ENCODE measurements at places on chromosomes 11 and 22. TPM values are rescaled to one million over a fixed set of nuclear protein-coding genes. Genes with fewer than 3 reads are reported as not detected.

DNA sequence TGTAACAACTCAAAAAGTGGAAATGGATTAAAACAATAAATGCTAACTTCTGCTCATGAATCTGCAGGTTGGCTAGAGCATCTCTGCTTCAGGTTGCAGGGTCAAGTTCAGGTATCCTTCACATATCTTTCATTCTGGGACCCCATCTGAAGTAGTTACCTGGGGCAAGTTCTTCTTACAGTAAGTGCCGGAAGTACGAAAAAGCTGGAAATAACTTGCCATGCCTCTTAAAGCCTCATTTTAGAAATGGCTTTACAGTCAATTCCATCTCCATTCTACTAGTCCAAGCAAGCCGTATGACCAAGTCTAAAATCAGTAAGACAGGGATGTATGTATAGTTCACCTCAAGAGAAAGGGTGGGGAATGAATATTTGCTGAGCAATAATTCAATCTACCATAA is 93.7 kb downstream of the FCHSD2 start:
- ATAC-seq = no peak

GRCh38 chr11:63621071-63621470 is 6.8 kb upstream of the PLAAT3 start:
- no peak for ATAC-seq

DNA sequence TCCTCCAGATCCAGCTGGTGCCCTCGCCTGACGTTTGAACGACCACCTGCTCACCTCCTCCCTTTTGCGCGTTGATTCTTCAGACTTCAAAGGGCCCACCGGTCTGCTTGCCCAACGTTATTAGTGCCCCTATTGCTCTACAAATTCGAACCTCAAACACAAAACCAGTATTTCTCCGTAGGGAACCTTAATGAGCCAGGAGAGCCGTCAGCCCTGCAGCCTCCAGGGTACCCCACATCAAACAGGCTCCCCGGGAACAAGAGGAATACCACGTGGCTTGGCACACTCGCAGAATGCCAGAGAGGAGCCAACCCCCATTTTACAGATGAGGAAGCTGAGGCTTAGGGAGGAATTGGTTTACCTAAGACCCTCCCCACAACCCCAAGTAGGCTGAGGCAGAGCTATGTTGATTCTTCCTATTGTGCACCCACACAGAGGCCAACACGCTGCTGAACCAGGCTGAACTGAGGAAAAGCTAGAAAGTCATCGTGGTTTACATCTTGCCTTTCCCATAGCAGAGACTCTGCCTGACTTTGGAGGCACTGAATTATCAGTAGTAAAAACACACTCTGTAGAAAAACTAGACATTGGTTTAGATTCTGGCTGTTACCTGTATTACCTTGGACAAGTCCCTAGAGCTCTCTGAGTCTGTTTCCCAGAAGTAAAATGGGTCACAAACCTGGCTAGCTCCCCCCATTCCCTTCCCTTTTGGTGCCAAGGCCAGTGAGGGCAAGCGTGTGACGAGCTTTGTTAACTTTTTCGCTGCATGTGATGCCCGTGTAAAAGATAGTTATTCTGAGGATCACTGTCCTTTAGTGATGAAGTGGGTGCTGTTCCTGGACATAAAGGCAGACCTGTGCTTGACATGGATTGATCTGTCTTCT is 764 bp downstream of the TKFC start:
- no peak for ATAC-seq

- ATAC-seq = no peak
Observed at GRCh38 chr11:115709297-115709696, 205.1 kb upstream of the CADM1 start.

DNA sequence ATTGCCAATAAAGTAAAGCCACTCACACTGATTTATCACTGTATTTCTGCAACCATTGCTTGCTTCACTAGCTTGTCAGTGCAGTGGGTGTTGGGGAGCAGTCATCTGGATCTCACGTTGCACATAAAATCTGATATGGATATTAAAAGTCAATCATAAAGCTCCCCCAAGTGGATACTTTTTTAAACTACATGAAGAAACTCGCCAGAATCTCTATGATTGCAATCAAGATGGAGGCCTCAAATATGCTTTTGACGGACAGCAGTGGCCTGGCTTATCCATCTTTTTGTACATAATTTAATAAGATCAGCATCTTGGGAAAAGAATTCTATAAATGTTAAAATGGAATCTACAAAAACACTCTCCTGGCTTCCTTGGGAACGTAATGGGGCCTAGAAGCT is 137.7 kb downstream of the WT1 start:
- peak; percentile 94 for ATAC-seq

- ATAC-seq = peak; percentile 84
Observed at GRCh38 chr11:108112057-108112456, 9.3 kb upstream of the ACAT1 start.

GRCh38 chr11:86192519-86193257 is 51.9 kb upstream of the EED start:
- no peak for ATAC-seq

DNA sequence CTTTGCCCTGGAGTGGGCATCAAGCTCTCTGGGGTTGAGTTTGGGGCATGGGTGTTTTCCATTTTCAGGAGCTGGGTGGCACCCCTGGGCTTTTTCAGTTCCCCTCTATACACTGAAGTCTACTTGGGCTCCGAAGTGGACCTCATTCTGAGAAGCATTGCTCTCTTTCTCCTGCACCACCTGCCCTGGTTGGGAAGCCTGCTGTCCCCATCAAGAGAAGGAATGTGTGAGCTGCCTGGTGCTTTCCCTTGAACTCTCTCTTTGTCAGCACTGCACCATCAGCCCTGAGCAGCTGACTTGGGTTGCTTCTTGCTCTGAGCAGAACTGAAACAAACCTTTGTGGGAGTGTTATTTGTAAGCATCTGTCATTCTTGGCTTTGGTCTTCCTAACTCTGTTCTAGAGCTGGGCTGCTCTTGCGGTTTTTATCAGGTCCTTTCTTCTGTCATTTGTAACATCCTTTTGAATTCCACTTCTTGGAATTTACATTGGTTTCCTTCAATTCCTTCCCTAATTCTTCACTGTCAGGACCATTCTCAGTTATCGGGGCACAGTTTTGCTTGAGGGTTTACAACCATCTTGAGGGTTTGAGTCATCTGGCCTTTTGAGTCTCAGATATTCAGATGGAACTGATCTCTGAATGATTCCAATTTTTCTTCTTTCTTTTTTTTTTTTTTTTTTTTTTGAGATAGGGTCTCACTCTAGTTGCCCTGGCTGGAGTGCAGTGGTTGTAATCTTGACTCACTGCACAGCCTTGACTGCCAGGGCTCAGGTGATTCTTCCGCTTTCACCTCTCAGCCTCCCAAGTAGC is 20.5 kb downstream of the UBE2L3 start:
- peak; percentile 43 for ATAC-seq

DNA sequence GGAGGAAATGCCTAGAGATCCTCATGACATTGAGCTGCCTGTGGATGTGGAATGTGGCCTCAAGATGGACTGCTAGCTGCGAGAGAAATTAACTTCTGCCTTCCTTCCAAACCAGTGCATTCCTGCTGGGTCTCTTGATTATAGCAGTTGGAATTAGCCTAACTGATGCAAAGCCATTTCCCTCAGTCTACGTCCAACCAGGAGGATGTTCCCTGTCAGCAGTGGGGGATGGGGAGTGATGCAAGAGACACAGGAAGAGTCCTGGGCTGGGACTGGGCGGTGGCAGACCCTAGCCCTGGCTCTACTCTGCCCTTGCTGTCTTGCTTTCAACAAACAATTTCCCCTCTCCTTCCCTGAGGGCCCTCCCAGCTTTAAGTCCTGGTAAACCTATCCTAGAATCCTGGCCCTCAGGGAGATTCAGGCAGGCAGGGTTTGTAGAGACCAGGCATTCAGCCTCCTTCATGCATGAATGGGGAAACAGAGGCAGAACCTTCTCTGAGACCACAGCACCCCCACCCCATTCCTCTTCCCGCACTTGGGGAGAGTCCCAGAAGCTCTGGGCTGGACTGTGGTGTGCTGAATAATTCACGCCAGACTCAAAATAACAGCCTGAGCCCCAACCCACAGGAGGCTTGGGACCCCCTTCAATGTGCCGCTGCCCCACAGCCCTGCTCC is 17.0 kb downstream of the C11orf96 start:
- peak; percentile 17 for ATAC-seq

GRCh38 chr11:102734650-102735049 is 9.9 kb upstream of the MMP8 start:
- no peak for ATAC-seq

GRCh38 chr11:79185351-79185750 is 255.5 kb downstream of the TENM4 start:
- ATAC-seq = no peak

DNA sequence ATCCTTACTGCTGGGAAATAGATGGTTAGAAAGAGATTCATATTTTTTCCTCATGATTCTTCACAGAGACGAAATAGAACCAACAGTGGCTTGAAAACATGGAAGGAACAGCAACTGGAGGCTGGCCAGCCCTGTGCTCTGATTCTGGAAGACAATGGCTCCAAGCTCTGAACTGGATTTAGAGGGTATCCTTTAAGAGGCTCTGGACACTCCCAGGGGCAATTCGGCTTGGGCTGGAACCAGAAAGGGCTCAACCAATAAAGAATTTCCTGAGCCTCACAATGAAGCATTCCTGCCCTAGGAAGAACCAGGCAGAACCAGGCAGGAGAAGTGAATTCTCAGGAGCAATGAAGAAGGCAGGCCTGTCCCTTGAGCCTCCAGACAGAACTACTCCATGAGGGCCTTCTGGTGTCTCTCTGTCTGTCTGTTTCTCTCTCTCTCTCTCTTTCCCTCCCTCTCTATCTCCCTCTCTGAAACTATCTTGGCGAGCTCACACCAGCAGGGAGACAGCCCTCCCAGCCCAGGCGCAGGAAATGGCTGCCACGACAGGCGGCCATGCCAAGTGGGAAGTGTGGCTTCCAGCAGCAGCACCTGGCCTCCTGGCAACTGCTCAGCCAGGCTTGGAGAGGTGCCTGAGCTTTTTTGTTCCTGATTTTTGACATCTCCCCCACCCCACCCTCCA is 93.3 kb downstream of the RCN1 start:
- no peak for ATAC-seq

DNA sequence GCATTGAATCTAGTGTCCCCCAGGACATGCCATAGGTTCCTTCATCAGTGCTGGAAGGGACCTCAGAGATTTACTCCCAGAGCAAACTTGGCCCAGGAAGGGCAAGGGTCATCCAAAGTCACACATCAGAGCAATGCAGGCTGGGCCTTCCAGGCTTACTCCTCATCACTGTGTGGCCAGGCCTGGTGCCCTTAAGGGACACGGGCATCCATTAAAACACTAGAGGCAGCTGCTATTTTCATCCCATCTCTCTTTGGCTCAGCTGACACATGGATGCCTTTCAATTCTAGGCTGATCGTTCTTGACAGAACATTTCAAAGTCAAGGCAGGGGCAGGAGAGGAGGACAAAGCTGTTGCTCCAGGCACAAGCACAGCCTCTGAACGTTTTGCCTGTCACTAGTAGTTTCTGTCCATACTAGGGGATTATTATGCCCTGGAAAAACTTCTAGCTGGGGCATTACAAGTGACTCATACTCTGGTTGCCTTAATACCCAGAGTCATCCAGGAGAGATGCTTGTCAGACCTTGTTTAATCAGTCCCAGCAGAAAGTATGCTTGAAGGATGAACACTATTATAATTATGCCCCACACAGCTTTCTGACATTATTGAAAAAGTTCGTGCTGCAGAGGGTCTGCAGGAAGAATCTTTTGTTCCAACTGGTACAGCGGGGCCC is 240.3 kb downstream of the TENM4 start:
- no peak for ATAC-seq

GRCh38 chr11:73028611-73029010 is 113.5 kb downstream of the FCHSD2 start:
- ATAC-seq = no peak

- no peak for ATAC-seq
Observed at GRCh38 chr11:129380413-129380812, 4.8 kb downstream of the BARX2 start.

- ATAC-seq = no peak
Observed at GRCh38 chr11:114061681-114062049, 2.2 kb downstream of the ZBTB16 start.

DNA sequence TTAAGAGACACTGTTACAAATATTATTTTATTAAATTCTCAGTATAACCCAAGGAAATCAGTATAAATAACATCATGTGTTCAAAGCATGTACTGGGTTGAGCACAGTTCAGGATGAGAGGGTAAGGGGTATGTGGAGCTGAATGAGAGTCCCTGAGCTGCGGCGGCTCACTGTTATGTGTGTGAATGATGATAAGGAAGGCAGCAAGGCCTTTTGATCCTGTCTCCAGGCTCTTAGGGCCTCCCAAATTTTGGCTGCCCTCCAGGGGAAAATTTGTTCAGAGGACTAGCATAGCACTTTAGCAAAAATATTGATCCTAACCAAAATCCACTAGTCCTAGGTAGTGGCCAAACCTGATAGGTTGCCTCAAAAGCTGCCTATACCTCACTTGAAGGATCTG is 86.1 kb upstream of the SPON1 start:
- ATAC-seq = no peak

DNA sequence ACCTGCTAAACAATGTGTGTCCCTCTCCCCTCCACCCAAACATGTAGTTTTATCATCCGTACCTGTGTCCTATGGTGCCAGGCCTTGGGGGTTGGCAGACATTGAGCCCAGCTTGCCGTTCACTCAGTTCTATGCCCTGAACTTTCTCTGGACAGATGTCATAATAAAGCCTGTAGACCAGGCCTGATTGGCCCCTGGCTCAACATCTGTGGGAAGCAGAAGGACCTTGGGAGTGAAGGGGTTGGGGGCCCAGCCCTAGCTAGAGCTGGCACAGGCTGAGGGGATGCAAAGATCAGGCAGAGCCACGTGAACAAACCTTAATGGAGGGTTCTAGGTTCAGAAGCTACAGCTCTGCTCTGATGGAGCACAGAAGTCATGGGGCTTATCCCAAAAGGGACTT is 600.6 kb downstream of the BUD13 start:
- no peak for ATAC-seq

DNA sequence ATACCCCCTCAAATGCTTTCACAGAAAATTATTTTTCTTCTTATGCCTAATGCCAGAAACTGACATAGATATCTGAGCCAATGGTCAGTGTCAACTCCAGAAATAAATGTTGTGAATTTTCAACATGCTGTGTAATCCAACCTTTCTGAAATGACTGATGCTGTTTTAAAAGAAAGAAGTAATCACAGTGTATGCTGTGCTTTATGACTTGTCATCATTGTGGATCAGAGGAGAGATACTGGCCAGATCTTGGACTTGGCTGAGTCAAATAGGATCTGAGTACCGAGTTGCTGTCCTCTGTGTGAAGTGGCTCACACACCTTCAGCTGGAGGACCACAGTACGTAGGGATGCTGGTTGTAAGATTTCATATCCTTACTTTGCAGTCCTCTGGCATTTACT is 89.9 kb upstream of the ARHGAP20 start:
- no peak for ATAC-seq

- ATAC-seq = no peak
Observed at GRCh38 chr11:11998091-11998781, 10.2 kb downstream of the DKK3 start.

The ENTHD1 gene
- not detected for total RNA-seq

The C22orf15 gene
- total RNA-seq = 3.3 TPM

The MFRP gene
- total RNA-seq = 0.26 TPM

The OR5B21 gene
- total RNA-seq = not detected

The MIAT gene
- 144 TPM for total RNA-seq

The SMTNL1 gene
- total RNA-seq = 1.0 TPM

The PTGDR2 gene
- 0.81 TPM for total RNA-seq

The PNPLA3 gene
- 2.5 TPM for total RNA-seq

The ASPHD2 gene
- 2.5 TPM for total RNA-seq

The IGSF9B gene
- total RNA-seq = 4.1 TPM

The TPBGL gene
- total RNA-seq = 0.38 TPM

The TSPAN32 gene
- 0.05 TPM for total RNA-seq

The DBX1 gene
- total RNA-seq = not detected

The TCP11L1 gene
- 19.5 TPM for total RNA-seq
